ENCODE measurements at places on chromosomes 4 and X. TPM values are rescaled to one million over a fixed set of nuclear protein-coding genes. Genes with fewer than 3 reads are reported as not detected.

The ACE2 gene
- total RNA-seq: not detected

The CT45A3 gene
- not detected for total RNA-seq

- no peak overlapping the region for H3K27ac ChIP-seq
- H3K36me3 ChIP-seq: no peaks in the 10 kb centered on the region
- no peaks in the 10 kb centered on the region for H3K4me1 ChIP-seq
- H3K27me3 ChIP-seq: no peaks in the 10 kb centered on the region
Observed at GRCh38 chr4:5488413-5488812, 219.9 kb downstream of the EVC2 start.

GRCh38 chrX:115499112-115499805 lies 61.7 kb upstream of the PLS3 start:
- no peak overlapping the region for H3K4me3 ChIP-seq
- no peaks in the 10 kb centered on the region for H3K36me3 ChIP-seq
- DNase-seq: no peak

GRCh38 chr4:41587286-41587685 lies 49.3 kb downstream of the LIMCH1 start:
- H3K4me3 ChIP-seq: no peak overlapping the region
- peaks cover 6% of the 10 kb centered on the region for H3K36me3 ChIP-seq
- no peak for DNase-seq
- peaks cover 13% of the 10 kb centered on the region for H3K4me1 ChIP-seq

- no peaks in the 10 kb centered on the region for H3K27me3 ChIP-seq
- H3K27ac ChIP-seq: no peak overlapping the region
- no peak overlapping the region for H3K4me3 ChIP-seq
- peaks cover 6% of the 10 kb centered on the region for H3K36me3 ChIP-seq
Observed at GRCh38 chr4:123867910-123868587, 471.5 kb downstream of the SPRY1 start.

GRCh38 chr4:101981756-101982155 lies 191.2 kb downstream of the BANK1 start:
- H3K27me3 ChIP-seq: no peaks in the 10 kb centered on the region
- DNase-seq: no peak
- H3K36me3 ChIP-seq: no peaks in the 10 kb centered on the region
- H3K4me3 ChIP-seq: no peak overlapping the region
- no peak overlapping the region for H3K27ac ChIP-seq

The ATOH1 gene
- not detected for total RNA-seq

DNA sequence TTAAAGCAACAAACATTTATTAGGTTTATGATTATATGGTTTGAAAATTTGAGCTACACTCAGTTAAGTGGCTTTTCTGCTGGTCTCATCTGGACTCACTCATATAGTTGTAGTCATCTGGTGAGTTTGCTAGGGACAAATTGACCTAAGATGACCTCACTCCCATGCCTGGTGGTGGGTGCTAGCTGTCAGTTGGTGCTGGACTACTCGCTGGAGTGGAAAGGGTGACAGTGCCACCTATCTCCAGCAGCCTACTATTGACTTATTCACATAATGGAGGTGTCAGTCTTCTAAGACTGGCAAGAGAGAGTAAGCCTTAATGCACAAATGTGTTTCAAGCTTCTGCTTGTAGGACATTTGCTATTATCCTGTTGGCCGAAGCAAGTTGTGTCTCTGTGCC lies 88.2 kb downstream of the TASL start:
- no peaks in the 10 kb centered on the region for H3K36me3 ChIP-seq
- no peaks in the 10 kb centered on the region for H3K4me1 ChIP-seq
- H3K27ac ChIP-seq: no peak overlapping the region
- DNase-seq: peak; percentile 35
- no peak overlapping the region for H3K4me3 ChIP-seq
- no peaks in the 10 kb centered on the region for H3K27me3 ChIP-seq

The CC2D2A gene
- 8.6 TPM for total RNA-seq

GRCh38 chr4:99593781-99594641 lies 19.4 kb downstream of the MTTP start:
- H3K27me3 ChIP-seq: no peaks in the 10 kb centered on the region
- H3K4me3 ChIP-seq: no peak overlapping the region
- H3K4me1 ChIP-seq: no peaks in the 10 kb centered on the region
- H3K36me3 ChIP-seq: no peaks in the 10 kb centered on the region
- no peak overlapping the region for H3K27ac ChIP-seq

DNA sequence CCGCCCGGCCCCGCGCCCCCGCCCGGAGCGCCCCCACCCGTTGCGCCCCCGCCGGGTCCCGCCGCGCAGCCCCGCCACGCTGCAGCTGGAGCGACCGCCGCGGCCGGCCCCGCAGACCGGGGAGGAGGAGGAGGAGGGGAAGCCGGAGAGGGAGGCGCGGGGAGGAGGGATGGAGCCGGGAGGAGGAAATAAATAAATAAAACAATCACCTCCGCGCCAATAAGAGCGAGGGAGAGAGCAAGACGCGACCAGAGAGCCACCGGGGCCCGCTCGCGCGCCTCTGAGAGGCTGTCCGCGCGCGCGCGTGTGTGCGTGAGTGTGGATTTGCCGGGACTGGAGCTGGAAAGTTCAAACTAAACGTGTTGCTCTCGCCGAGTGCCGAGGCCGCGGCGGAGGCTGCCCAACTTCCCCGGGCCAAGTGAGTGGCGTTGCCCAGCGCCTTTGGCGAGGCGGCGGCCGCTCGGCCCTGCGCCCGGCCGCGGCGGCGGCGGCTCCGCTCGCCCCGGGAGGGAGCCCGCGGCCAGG lies 2184.4 kb upstream of the TENM3 start:
- H3K27me3 ChIP-seq: peaks cover 39% of the 10 kb centered on the region
- DNase-seq: peak; percentile 74
- H3K27ac ChIP-seq: no peak overlapping the region
- no peaks in the 10 kb centered on the region for H3K36me3 ChIP-seq
- H3K4me1 ChIP-seq: peaks cover 6% of the 10 kb centered on the region

DNA sequence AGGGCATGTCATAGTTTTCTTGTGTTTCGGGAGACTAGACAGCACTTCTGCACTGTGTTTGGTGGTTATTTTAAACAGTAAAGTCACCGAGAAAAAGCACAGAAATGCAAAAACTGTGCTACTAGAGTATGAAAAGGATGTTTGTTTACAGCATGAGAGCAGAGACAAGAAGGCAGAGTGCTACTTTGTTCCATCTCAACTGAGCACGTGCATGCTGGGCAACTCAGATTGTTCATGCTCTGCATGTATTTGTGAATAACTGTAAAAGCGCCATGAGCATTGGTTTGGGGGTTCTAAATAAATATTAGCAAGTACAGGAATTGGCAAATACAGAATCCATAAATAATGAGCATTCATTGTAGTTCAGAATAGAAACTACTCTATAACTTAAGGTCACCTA lies 7.4 kb downstream of the EVC start:
- H3K36me3 ChIP-seq: peaks cover 52% of the 10 kb centered on the region
- no peaks in the 10 kb centered on the region for H3K27me3 ChIP-seq
- peaks cover 20% of the 10 kb centered on the region for H3K4me1 ChIP-seq
- no peak overlapping the region for H3K27ac ChIP-seq
- H3K4me3 ChIP-seq: no peak overlapping the region

DNA sequence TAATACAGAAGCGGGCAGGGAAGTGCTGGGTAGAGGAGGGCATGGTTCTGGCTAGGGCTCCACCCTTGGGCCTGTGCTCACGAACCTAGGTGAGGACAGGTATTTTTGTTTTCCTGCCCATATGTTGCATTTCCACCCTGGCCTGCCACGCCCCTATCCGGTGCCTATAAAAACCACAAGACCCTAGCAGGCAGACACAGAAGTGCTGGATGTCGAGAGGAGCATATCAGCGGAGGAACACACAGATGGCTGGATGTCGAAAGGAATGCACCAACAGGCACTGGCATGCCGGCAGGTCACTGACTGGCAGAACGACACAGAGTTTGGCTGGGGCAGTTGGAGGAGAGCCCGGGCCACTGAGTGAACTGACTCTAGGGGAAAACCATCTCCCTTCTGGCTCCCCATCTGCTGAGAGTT lies 316.6 kb upstream of the BOD1L1 start:
- peaks cover 14% of the 10 kb centered on the region for H3K4me1 ChIP-seq
- peak overlapping the region; percentile 38 for H3K4me3 ChIP-seq
- no peak overlapping the region for H3K27ac ChIP-seq
- peak; percentile 90 for DNase-seq
- no peaks in the 10 kb centered on the region for H3K36me3 ChIP-seq

DNA sequence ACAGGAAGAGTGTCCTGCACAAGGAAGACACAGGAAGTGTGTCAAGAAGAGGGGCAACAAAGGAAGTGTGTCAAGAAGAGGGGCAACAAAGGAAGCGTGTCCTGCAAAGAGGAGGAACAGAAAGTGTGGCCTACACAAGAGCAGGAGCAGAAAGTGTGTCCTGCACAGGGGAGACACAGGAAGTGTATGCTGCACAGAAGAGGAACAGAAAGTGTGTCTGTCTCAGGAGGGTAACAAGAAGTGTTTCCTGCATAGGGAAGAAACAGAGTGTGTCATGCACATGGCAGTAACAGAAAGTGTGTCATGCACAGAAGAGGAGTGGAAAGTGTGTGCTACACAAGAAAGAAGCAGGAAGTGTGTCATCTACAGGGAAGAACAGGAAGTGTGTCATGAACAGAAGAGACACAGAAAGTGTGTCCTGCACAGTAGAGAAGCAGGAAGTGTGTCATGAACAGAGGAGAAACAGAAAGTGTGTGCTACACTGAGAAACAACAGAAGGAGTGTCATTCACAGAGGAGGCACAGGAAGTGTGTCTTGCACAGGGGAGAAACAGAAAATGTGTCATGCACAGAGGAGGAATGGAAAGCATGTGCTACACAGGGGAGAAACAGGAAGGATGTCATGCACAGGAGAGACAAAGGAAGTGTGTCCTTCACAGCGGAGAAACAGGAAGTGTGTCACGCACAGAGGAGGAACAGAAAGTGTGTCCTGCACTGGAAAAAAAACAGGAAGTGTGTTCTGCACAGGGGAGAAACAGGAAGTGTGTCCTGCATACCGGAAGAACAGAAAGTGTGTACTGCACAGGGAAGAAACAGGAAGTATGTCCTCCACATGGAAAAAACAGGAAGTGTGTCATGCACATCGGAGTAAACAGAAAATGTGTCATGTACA lies 526.4 kb upstream of the PRKX start:
- no peak overlapping the region for H3K27ac ChIP-seq
- no peaks in the 10 kb centered on the region for H3K27me3 ChIP-seq
- no peak overlapping the region for H3K4me3 ChIP-seq
- H3K36me3 ChIP-seq: no peaks in the 10 kb centered on the region
- no peaks in the 10 kb centered on the region for H3K4me1 ChIP-seq

DNA sequence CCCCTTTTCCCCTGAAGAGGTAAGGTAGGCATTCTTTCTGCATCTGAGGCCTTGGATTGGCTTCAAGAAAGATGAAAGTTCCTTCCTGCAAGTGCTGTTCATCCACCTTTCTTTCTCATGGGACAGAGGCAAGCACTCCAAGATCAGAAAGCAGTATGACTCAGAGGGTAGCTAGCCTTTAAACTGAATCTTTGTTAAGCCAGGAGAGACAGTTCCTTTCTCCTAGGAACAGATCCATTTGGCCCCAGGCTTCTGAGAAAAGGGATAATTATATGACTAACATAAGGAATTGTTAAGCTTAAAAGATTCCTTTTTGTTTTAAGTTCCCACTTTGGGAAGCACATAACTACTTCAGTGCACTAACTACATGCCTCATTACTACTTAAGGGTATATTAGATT lies 192.0 kb downstream of the PPP3CA start:
- no peaks in the 10 kb centered on the region for H3K27me3 ChIP-seq
- no peak overlapping the region for H3K4me3 ChIP-seq
- no peaks in the 10 kb centered on the region for H3K36me3 ChIP-seq
- peak overlapping the region; percentile 96 for H3K27ac ChIP-seq
- DNase-seq: peak; percentile 92

The STS gene
- 2.4 TPM for total RNA-seq

DNA sequence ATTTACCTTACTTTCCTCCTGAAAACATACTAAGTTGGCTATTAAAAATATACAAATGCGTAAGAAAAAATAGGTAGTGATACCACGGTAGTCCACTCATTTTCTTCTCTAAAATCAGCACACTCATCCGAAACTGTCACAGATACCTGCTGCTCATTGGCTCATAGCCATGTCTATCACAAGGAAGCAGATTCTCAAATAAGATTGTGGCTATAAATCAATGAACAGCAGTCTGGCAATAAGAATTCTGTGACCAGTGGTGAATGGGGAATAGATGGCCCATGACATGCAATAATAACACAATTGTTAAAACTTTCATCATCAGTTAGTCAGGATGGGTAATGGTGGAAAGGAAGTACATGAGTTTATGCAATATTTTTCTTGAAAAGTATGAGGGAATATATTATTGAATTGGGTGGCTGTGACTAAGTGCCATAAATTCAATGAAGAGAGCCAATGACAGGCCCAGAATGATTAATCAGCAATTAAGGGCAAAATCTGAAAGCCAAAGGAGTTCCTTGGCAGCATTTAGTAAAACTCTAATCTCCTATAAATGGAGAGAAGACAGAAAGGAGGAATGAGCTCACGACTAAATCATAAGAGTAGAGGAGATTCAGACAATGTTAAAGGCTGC lies 202.3 kb upstream of the NEIL3 start:
- no peaks in the 10 kb centered on the region for H3K27me3 ChIP-seq
- no peak for DNase-seq
- no peak overlapping the region for H3K27ac ChIP-seq
- H3K36me3 ChIP-seq: no peaks in the 10 kb centered on the region
- peaks cover 6% of the 10 kb centered on the region for H3K4me1 ChIP-seq

- DNase-seq: no peak
- no peaks in the 10 kb centered on the region for H3K36me3 ChIP-seq
- H3K27me3 ChIP-seq: no peaks in the 10 kb centered on the region
- no peak overlapping the region for H3K4me3 ChIP-seq
- H3K27ac ChIP-seq: no peak overlapping the region
Observed at GRCh38 chr4:157315968-157316367, 95.4 kb downstream of the GRIA2 start.

DNA sequence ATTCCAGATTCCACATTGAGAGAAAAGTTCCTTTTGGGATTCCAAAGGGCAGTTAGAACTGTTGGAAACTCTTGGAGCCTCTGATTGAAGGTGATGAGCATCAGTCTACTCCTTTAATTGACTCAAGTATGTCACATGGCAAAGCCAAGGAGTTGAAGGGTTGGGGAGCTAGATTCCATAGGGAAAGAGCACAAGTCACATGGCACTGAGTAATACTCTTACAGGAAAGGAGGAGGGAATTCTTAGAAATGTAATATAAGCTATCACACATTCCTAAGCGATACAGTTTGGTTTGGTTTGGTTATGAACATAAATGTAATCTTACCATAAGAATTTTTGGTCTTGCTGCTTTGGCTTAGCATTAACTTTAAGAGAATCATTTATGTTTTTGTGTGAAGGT lies 15.7 kb downstream of the SPCS3 start:
- H3K4me3 ChIP-seq: no peak overlapping the region
- H3K36me3 ChIP-seq: peaks cover 34% of the 10 kb centered on the region
- no peak for DNase-seq
- no peaks in the 10 kb centered on the region for H3K27me3 ChIP-seq

The SHISA3 gene
- not detected for total RNA-seq

- no peak for DNase-seq
- H3K27me3 ChIP-seq: no peaks in the 10 kb centered on the region
- H3K4me1 ChIP-seq: no peaks in the 10 kb centered on the region
Observed at GRCh38 chr4:14800977-14801376, 201.3 kb upstream of the CPEB2 start.

The ERAS gene
- 0.25 TPM for total RNA-seq

GRCh38 chrX:69156638-69157037 lies 8.6 kb downstream of the PJA1 start:
- no peak overlapping the region for H3K27ac ChIP-seq
- H3K4me1 ChIP-seq: peaks cover 10% of the 10 kb centered on the region
- peaks cover 66% of the 10 kb centered on the region for H3K27me3 ChIP-seq
- DNase-seq: no peak
- peaks cover 6% of the 10 kb centered on the region for H3K36me3 ChIP-seq

Measured in MCF 10A (cell line).